ENCODE measurements at places on chromosomes 5 and 9.

GRCh38 chr5:150780187-150780692 lies 1.7 kb downstream of the SMIM3 start:
- no peak for DNase-seq

- DNase-seq = no peak
Observed at GRCh38 chr5:74040811-74041491, 415.0 kb downstream of the ARHGEF28 start.

GRCh38 chr5:96816991-96817390 lies 9.2 kb upstream of the ERAP1 start:
- DNase-seq = no peak

- DNase-seq = no peak
Observed at GRCh38 chr9:75914883-75915452, 24.5 kb downstream of the PCSK5 start.

GRCh38 chr5:146624179-146624578 lies 108.2 kb upstream of the GPR151 start:
- DNase-seq = no peak

DNA sequence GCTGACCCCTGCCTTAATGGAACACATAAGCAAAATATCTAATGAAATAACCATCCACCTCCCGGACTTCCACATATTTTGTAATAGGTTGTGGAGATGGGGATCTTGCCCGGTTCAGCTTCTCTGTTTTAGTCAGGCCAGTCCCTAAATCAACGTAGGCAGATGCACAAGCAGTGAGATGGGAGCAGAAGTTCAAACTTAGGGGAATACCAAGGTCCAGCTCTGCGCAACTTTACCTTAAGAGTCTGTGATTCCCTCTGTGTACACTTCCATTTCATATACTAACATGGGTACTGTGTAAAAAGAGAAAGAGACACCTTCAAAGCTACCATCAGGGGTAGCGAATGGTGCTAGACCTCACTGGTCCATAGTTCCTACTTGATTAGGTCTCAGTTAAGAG lies 110.9 kb downstream of the NTRK2 start:
- DNase-seq = no peak

All from amniotic stem cell (primary cell).